Glomerular endothelial cell (primary cell): ENCODE measurements at places on chromosomes 6 and 20. TPM values are rescaled to one million over a fixed set of nuclear protein-coding genes. Genes with fewer than 3 reads are reported as not detected.

GRCh38 chr20:35490736-35491181, 35.4 kb downstream of the CEP250 start:
- no peak for DNase-seq

DNA sequence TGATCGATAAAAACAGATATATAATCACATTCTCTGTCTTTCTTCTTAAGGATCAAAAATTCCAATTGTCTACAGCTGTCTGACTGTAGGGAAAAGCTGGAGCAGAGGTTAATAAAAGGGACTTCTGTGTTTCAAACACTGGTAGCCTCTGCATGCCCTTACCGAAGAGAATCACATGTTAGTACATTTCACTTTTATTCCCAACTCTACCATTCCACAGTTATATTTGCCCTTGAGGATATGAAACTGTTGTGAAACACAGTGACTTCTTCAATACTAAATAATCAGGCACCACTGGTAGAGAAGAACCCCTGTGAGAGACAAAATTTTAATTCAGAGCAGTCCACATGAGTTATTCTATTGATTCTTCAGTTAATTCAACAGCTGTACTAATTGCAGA, 1187.3 kb upstream of the CITED2 start:
- no peak for DNase-seq

- DNase-seq = no peak
Measured at GRCh38 chr6:57301757-57302156, 15.7 kb upstream of the PRIM2 start.

Gene WFDC5
- not detected in 2 replicates for total RNA-seq

GRCh38 chr6:21107796-21108195, 485.8 kb upstream of the SOX4 start:
- DNase-seq = no peak

- no peak for DNase-seq
Measured at GRCh38 chr6:153511896-153512496, 380.9 kb upstream of the RGS17 start.

DNA sequence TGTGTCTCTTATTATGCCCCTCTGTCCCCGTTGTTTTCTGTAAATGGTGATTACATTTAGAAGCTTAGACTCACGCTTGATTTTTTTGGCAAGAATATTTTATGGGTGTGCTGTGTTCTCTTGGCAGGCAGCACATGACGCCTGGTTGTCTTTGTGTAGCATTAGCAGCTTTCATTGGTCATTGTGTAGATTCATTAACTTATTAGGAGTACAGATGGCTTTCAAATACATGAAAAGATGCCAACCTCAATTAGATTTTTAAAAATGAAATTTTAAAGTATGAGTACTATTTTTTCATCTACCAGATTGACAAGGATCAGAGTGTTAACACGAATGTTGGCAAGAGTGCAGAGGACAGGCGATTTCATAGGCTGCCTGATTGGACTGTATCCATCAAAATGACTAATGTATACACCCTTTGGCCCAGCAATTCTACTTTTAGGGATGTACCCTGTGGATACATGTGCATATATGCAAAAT, 15.2 kb downstream of the COX4I2 start:
- DNase-seq = no peak

Gene TRIM38
- 10.1 and 12.3 TPM in 2 replicates for total RNA-seq

- no peak for DNase-seq
Measured at GRCh38 chr6:136628996-136629395, 78.8 kb upstream of the MAP7 start.
